ENCODE measurements at places on chromosomes 5 and 9.

DNA sequence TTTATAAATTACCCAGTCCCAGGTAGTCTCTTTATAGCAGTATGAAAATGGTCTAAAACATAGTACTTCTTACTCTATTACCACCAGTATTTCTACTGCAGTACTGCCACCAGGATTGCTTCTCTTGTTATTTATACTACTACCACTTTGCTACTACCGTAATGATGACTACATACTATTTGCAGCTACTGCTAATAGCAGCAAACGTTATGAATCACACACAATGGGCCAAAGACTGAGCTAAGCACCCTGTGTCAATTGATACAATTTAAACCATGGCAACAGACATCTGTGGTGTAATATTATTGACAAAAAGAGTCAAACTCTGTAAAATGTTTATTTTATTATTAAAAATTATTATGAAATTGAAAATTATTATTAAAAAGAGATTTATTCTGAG lies 15.3 kb upstream of the KIF12 start:
- DNase-seq: no peak

- DNase-seq: no peak
These were observed 40.5 kb upstream of the RIOK2 start for GRCh38 chr5:97223596-97223995.

DNA sequence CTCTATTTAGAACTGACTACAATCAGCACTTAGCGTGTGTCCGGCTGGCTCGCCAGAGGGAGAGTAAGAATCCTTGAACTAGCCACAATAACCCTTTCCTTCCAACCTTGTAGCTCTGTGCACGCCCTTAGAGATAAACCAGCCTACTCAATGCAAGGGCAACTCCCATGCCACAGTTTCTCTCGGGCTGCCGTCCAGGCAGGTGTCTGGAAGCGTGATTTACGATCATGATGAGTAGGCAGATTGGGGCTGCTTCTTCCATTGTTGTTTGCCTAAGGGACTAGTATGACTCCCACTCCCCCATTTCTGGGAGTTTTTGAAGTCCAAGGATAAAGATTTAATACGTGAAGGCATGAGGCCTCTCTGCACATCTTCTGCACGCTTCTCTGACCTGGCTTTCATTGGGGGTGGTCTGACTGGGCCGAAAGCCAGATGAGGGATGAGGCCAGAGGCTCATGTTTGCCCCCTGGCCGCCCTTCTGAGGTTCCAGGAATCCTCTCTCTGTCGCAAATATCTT lies 134.0 kb upstream of the MYO10 start:
- no peak for DNase-seq

GRCh38 chr9:72333197-72333596 lies 31.8 kb downstream of the ZFAND5 start:
- no peak for DNase-seq

GRCh38 chr5:98929710-98930298 lies 997 bp upstream of the CHD1 start:
- DNase-seq: no peak

- no peak for DNase-seq
These were observed 142.5 kb upstream of the VLDLR start for GRCh38 chr9:2479056-2479565.

- DNase-seq: no peak
These were observed 12.1 kb downstream of the ZBTB34 start for GRCh38 chr9:126872516-126872915.

DNA sequence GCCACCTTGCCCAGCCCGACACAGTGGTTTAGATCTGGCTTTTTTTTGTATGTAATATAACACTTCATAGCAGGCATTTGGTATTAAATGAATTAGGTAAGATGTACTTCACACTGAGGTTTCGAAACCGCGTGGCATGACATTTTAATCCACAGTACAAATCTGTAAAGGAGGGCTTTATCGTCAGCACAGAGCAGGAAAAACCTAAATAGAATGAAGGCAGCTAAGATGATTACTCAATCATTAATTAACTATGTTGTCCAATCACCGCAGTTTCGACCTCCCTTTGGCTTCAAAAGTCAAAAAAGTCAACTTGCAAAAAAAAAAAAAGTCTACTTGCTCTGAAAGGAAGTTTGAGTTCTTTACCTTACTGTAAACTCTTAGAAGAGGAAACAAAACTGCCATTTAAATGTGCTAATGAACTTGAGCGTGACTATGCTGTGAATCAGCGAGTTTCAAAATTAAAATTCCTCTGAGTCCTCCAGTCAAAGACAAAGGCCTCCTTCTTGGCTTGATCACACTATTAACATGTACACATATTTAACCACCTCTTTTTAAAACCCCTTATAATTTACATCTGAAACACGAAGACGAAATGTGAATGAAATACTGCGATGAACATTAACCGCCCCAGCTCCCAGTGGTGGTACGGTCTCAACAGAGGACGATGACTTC lies 698 bp upstream of the SEC24A start:
- no peak for DNase-seq

- DNase-seq: peak; percentile 44
These were observed 76.4 kb downstream of the OSMR start for GRCh38 chr5:38922199-38922598.

GRCh38 chr5:131109540-131110255 lies 55.4 kb downstream of the HINT1 start:
- DNase-seq: peak; percentile 18

Data from NCI-H2227 treated with DMSO at 0.1 percent for 48 hours (cell line).